ENCODE measurements at places on chromosomes 1 and 21.

DNA sequence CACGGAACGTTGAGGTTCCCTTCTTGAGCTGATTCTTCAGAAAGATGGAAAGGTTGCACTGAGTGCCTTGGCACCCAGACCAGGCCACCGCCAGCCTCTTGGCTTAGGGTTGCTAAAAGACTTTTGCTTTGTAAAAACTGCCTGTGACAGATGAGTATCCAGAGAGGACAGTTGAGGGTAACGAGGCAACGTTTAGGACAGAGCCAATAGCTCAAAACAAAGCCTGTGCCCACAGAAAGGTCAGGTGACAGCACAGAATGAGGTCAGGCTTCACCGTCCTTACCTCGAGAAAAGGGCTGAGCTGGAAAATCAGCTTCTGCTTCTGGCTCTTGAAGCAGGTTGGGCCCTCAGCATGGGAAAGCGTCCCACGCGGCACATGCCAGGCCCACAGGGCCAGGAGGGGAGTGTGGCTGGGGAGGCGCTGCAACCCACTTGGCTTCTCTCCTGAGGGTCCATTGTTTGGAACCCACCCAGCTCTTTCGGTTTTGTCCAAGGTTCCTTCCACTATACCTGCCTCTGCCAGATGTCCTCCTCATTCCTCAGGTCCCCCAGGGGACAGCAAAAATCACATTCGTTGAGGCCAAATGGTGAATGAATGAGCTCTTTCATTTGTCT lies 55.5 kb downstream of the SCCPDH start:
- no peak for DNase-seq

DNA sequence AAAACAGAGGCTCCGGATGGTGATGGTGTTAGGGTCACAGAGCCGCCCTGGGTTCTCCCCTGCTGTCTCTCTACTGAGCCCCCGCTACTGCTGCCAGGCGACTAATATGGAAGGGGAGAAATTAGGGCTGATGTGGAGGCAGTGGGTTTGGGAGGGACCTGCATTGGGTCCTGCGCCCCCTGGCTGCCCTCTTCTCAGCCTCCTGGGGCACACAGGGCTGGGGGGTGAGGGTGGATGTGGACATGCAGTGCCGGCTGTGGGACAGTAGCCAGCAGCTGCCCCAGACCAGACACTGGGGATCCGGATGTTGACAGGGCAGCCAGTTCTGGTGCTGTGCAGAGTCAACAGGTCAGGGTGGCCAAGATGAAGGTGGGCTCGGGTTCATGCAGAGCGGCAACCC lies 1.5 kb upstream of the CLCNKB start:
- DNase-seq = no peak

DNA sequence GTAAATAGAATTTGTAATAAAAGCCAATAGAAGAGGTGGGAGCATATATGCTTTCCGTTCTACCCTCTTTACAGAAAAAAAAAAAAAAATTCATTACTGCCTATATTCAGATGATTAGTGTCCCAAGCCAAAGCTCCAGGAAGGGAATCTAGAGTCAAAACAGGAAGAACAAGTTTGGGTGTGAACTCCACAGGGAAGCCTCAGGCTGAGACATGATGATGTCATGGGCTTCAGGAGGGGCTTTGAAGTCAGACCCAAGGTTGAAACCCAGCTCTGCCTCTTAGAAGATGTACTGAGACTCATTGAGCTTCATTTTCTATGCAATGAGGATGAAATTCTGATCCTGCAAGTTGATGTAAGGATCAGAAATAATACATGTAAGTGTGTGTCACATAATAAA lies 250.0 kb upstream of the ADGRL2 start:
- DNase-seq = no peak

GRCh38 chr1:1425753-1426495 lies 4.8 kb upstream of the ANKRD65 start:
- DNase-seq = peak; percentile 49

GRCh38 chr1:56411484-56412180 lies 167.7 kb downstream of the PLPP3 start:
- no peak for DNase-seq

- no peak for DNase-seq
Observed at GRCh38 chr21:34881839-34882371, 167.2 kb downstream of the RUNX1 start.

DNA sequence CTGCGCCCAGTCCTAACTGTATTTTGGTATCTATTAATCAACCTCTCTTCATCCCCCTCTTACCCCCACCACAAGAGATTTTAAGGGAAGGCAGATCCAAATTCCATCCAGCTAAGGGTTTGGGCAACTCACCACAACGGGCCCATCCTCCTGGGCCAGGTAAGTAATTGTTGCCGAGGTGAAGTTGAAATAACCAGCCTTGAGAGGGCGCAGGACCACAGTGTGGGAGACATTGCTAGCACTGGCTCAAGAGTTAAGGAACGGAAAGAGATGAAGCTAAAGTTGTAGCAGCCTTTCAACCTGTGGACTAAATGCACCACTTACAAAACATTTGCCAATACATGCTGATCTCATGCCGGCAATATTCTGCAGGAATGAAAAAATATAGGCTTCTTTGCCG lies 5.9 kb downstream of the SSR2 start:
- DNase-seq = no peak

DNA sequence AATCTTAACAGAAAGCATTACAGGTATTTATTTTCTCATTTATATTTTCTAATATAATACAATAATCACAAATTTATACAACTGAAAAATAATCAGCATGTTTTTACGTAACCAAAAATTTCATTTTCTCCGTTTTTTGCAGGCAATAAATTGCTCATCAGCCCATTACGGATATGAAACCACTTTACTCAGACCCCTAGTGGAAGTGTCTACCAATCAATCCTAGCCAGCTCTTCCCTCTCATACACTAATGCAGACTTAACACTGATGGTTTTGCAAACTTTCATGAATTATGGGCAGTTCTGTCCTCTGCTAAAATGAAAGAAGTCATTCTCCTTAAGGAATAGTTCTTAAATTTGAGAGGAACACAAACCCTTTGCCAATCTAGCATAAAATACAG lies 124.7 kb downstream of the EIF4G3 start:
- DNase-seq = no peak

DNA sequence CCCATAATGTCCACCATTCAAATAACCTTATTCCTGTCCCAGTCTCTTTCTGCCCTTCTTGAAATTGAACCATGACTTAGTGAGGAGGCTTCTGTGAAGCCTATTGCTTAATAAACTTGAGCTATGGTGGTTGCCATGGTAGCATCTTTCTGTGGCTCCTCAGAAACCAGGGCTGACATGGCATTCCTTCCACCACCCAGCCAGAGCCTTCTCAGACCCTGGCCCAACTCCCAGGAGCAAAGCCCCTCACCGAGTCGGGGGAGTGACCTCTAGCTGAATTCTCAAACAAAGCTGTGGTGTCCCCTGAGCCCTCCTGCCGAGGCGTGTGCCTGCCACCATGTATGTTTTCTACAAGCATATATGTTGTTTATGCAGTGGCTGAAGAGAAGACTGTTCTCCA lies 259.1 kb downstream of the CACNA1E start:
- no peak for DNase-seq

GRCh38 chr1:171115280-171115897 lies 24.7 kb downstream of the FMO3 start:
- DNase-seq = no peak

DNA sequence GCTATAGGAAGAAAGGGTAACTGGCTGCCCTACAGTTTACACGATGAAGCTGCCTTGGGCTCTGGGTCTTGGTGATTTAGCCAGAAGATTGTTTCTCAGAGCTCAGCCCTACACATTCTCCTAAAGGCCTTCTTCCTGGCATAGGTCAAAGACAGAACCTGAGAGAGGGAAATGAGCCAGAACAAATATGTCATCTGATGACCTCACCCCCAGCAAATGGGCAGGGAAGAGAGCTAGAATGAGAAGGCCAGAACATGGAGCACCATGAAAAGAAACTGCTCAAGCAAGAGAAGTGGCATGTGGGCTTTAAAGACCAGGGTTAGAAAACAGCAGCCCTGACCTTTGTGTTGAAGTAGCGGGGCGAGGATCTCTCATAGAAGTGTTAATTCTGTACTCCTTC lies 5.5 kb upstream of the ILDR2 start:
- DNase-seq = no peak

DNA sequence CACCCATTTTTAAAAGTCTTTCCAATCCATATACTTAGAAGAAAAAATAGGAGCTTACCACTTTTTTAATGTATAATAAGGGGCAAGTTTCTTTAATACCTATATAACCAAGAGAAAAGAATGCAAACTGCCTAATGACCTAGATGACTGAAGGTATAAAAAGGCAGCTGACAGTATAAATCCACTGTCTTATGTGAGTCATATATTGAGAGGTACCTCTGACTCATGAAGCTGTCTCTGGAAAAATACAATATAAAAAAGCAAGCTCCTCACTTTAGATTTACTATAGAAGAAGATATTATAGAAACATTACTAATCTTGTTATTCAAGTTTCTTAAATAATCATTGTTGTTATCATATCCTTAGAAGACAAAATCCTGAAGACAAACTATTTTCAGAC lies 144.2 kb downstream of the VAV3 start:
- DNase-seq = no peak

GRCh38 chr1:12644237-12644636 lies 352 bp downstream of the AADACL4 start:
- DNase-seq = no peak

DNA sequence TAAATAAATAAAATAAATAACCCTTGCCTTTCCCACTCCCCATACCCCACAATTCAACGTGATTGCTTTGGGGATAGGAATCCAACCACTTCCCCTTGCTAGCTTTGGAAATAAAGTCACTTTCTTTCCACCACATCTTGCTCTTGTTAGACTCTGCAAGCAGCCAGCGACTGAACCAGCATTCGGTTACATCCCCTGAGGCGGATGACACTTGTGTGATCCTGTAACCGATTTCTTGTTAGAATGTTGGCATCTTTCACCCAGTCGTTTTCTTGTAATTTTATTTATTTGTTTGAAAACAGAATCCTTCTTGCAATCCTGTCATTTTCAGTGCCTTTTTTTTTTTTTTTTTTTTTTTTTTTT lies 1.6 kb upstream of the IFNGR2 start:
- DNase-seq = no peak

GRCh38 chr1:50531601-50532000 lies 108.4 kb upstream of the DMRTA2 start:
- no peak for DNase-seq

- no peak for DNase-seq
Observed at GRCh38 chr1:85494074-85494903, 29.3 kb upstream of the DDAH1 start.

DNA sequence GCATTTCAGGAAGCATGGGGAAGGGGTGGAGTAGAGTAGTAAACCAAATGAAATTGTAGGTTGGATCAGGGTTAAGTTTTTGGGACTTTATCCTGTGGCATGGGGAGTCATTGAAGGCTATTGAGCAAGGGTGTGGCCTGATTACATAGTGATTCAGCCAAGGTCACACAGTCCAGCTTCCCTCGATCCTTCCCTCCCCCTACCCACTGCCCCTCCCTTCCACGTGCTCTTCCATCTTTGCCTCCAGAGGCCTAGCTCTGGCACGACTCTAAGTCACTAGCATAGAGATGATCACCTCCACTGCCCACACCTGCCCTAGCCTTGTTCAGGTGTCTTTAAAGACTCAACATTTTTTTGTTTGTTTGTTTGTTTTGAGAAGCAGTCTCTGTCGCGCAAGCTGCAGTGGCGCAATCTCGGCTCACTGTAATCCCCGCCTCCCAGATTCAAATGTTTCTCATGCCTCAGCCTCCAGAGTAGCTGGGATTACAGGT lies 37.2 kb upstream of the SLC9A1 start:
- DNase-seq = no peak

GRCh38 chr1:183757061-183757460 lies 47.9 kb upstream of the RGL1 start:
- DNase-seq = no peak

DNA sequence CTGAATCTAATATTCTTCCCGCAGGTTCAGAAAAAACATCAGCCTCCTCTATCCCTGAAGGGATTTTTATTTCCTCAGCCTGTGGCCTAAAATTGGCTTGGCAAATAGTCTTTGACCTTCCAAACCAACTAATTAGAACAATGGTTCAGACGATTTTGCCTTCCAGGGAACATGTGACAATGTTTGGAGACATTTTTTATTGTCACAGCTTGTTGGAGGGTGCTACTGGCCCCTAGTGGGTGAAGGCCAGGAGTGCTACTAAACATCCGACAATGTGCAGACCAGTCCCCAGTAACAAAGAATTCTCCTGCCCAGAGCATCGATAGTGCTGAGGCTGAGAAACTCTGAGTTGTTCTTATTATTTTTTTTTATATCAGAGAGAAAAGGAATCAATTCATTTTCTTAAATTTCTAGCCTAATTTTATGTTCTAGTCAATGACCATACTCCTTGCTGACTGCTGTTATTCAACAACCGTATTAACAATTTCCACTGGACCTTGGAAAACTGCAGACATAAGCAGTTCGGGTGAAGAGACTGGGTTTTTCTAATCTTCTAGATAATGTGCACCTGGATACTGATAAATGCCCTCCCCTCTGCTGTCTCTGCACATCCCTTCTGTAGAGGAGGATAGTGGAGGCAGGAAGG lies 280.7 kb downstream of the LMX1A start:
- peak; percentile 48 for DNase-seq

DNA sequence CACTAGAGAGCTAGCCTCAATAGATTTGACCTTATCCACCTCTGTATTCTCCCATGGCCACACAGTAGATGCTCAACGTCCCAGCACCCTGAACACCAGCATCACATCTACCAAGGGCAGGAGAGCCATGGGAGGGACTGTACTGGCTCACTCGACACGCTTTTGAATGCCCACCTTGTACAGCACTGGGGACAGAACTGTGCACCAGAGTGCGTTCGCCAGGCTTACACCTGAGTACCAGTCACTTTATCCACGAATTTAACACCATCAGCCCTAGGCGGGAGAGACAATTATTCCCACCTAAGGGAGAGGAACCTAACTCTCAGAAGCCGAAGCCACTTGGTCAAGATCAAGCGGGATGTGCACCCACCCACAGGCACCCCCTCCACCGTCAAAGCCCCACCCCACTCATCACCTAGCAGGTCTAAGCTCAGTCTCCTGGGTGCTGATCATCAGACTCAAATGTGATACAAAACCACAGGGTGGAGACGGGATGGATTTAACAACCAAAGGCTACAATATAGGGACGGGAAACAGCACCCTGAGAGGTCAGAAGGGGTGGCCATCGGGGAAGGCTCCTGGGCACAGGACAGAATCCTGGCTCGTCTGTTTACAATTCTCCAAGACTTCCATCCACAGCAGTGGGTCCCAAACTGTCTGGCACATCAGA lies 110.5 kb downstream of the GLIS1 start:
- DNase-seq = no peak

GRCh38 chr1:225745273-225745672 lies 32.4 kb upstream of the SRP9 start:
- no peak for DNase-seq

DNA sequence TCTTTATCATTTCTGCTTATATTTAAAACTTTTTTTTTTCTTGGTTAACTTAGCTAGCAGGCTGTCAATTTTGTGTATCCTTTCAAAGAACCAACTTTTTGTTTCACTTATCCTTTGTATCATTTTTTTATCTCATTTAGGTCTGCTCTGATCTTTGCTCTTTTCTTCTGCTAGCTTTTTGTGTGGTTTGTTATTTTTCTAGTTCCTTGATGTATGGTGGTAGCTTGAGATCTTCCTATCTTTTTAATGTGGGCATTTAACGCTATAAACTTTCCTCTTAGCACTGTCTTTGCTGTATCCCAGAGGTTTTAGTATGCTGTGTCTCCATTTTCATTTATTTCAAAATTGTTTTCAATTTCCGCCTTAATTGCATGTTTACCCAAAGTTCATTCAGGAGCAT lies 36.5 kb downstream of the FOXJ3 start:
- no peak for DNase-seq

GRCh38 chr1:183306317-183307042 lies 111.7 kb downstream of the NMNAT2 start:
- no peak for DNase-seq

- no peak for DNase-seq
Observed at GRCh38 chr1:29855561-29856160, 619.3 kb downstream of the PTPRU start.

All from WTC11 (cell line).